ENCODE measurements at places on chromosomes 6 and 20.

GRCh38 chr6:48994811-48995210, 468.2 kb downstream of the MMUT start:
- DNase-seq = no peak

- no peak for DNase-seq
Observed at GRCh38 chr6:36954262-36954931, at the start of gene PI16. Gene PI16, plus strand, starts transcription at chr6:36954738. Its CDS starts 23 bp downstream, at chr6:36954761.

DNA sequence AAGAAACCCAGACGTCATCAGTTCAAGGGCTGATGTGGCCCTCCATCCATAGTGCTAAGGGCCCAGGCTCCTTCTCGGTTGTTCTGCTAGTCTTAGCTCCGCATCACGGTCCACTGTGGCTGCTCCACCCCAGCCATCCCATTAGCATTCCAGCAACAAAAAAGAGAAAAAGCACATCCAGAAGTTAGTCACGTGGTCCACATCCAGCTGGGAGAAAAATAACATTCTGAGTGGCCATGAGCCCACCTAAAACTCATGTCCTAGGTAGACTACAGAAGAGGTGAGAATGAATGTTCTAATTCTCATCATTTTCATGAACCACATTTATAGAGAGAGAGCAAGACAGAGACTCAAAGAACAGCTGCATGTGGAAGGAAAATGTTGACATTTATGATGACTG, 49.4 kb upstream of the TAB2 start:
- DNase-seq = no peak

DNA sequence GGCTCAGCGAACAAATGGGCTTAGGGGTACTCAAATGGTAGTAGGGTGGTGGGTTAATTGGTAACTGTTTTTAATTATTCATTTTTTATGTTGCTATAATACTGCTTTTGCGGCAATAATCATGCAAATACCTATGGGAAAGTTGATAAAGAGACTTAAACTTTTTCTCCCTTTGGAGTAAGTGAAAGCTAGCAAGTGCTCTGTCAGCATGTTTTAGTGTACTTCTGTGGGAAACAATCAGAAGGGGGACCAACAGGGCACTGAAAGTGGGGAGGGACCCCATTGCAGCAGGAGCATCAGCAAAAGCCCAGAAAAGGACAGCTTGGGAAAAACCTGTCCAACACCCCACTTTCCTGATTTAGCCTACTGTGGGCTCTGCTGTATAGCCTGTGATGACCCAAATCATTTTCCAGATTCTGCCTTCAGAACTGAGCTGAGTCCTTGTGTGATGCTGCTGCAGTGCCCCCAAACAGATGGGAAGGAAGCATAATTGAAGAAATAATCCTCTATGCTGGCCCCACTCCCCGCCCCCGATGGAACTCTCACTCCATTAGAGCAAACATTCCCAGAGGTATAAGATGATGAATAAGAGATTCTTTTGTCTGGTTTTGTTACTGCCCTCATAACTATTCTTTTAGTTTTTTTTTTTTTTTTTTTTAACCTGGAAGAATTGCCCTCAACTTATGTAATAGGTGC, 322.8 kb downstream of the CD83 start:
- DNase-seq = no peak

DNA sequence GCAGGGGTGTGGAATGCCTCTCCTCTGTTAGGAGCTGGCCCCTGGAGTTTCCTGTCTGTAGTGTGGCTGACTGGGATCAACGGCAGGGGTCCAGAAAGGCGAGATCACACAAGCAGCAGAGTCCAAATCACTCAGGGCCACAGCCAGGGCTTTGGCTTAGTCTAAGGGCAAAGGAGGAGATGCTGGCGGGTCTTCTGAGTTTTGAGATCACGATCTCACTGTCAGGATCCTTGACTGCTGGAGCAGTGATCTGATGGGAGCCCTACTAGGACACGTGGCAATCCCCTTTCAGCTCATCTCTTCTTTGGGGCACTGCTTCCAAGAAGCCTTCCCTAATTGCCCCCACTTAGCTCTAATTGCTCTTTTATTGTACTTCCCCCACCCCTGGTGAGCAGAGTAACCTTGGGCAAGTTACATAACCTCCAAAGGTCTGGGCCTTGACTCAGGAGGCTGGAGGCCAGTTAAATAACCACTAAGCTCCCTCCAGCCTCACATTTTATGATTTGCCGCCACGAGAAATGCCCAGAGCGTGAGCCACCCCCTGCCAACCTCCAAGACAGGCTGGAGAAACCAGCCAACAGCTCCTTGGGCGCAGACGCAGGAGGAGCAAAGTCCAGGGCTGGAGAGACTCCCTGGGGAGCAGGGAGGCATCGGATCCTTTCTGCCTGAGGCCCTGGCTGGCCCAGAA, 12.0 kb downstream of the KCNK5 start:
- DNase-seq = no peak

- no peak for DNase-seq
Observed at GRCh38 chr20:60935971-60936370, 316.1 kb upstream of the CDH4 start.

DNA sequence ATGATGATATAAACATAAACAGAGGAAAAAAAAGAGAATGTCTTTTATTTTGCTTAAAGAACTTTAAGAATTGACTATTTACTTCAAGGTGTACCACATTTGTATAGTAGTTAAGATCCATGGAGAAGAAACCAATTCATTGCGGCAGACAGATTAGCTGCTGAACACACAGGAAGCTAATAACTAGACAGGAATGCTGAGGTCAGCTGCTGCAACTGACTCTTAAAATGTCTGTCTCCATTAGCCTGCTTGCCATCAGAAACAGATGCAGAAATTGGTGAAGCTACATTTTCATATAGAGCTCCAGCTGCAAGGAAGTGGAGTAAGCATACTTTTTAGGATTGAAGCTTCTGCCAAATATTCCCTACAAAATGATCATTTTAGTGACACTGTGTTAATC, 939.5 kb downstream of the EPHA7 start:
- no peak for DNase-seq

DNA sequence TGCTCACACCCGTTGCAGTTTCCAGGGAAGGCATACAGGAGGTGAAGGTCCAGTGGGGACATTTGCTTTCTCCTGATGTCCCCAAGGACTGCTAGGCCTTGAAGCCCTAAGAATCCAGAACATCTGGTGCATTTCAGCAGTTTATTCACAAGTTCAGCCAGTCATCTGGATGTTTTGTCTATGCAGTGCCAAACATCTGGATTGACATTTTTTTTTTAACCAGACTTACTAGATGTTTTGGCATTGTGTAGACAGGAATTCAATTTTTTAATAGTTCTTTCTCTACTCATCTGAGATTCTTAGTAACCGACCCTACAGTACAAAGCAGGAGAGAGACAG, 256.2 kb downstream of the CLIC5 start:
- no peak for DNase-seq

GRCh38 chr20:38715646-38716045, 8.6 kb upstream of the SLC32A1 start:
- no peak for DNase-seq

- no peak for DNase-seq
Observed at GRCh38 chr6:38143191-38144150, 323.9 kb downstream of the ZFAND3 start.

- DNase-seq = no peak
Observed at GRCh38 chr20:36893801-36894200, 17.9 kb downstream of the TLDC2 start.

DNA sequence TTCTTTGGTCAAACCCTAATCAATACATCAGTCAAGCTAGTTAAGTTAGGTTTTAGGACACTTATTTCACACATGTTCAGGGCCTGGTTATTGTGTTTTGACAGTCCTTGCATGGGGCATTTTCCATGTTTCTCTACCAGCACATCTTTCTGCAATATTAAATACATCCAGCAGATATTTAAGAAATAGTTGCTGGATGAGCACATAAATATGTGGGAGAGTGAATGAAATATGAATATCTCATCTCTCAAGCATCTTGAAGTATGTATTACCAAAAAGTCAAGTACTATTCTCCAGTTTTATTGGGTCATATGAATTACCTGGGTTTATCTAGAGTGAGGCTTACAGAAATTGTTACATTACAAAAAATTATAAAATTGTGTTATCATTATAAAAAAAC, 621.9 kb upstream of the GJE1 start:
- no peak for DNase-seq

DNA sequence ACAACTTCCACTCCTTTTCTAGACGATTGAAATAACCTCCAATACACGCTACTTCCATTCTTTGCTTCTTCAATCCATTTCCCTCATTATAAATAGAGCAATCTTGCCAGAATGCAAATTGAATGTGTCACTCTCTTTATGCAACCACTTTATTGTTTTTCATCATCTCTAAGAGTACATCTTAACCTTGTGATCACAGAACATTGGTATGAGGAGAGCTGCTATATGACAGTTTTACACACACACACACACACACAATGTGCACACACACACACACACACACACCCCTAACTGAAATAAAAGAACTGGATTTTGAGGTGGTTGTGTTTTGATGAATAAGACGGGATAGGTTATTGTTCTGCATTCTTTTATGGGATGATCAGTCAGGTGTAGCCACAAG, 187.0 kb downstream of the HDGFL1 start:
- DNase-seq = no peak

- no peak for DNase-seq
Observed at GRCh38 chr6:139248911-139249310, 42.9 kb downstream of the TXLNB start.

GRCh38 chr6:120938164-120938875, 396.0 kb downstream of the TBC1D32 start:
- DNase-seq = no peak

- no peak for DNase-seq
Observed at GRCh38 chr6:44942201-44942600, 385.9 kb upstream of the RUNX2 start.

DNA sequence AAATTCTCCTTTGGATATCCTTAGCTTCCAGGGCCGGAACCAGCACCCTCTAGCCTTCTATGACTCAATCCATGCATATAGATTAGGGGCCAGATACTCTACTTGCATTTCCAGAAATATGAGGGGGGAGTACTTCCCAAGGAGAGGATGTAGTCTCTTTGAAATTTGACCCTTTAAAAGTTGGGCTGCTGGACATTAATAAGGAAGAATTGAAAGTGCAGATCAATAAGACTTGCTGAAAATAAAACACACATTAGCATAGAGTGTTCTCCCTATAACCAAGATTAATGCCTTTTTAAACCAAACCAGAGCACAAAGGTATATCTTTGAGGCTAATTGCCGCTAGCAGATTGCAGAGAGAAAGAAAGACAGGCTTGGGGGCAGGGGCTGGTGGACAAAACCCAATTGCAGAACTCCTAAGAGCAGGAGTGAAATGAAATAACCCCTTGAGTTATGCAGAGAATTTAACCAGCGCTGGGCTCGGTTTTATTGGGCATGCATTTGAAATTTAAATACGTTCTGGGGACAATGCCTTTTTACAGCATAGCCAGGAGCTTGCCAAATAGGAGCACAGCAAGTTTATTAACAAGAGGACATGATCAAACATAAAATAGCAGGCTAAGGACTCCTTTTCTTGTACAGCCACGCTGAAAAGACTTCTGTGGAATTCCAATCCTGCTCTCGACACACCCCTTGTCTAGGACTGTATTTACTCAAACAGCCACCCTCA, 108.2 kb upstream of the SALL4 start:
- no peak for DNase-seq

- no peak for DNase-seq
Observed at GRCh38 chr20:46507760-46508407, 5.5 kb downstream of the ZNF334 start.

DNA sequence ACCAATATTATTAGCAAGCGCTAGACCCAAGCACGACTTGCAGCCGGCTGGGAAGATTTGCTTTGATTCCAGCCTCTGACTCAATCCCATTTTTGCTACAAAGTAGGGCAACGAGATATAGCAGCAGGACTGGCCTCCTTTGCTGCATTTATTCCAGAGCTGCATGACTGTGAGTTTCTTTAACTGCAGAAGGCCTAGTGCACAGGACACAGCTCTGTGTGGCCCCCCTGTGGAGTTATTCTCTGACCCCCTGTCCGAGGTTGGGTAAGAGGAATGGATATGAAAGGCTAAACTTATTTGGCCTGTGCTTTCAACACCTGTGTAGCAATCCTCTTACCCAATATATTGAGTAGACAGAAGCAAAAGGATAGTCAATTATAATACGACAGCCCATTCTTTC, 133.3 kb upstream of the SPTLC3 start:
- no peak for DNase-seq

DNA sequence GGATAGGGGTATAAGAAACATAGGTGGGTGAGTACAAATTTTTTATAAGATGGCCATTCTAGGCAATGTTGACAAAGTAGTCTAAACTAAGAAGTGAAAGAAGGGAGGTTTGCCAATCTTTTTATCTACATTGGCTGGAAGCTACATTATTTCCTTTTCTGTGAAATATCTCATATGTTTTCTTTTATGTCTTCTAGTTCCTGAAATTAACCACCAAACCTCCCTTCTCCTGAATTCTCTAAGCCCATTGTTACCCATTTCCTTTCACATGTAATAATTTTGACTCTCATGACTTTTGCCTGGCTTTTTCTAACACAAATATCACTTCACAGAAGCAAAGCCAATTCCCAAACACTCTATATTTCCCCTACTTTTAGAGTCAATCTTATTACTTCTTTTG, 496.2 kb upstream of the JAG1 start:
- DNase-seq = no peak

DNA sequence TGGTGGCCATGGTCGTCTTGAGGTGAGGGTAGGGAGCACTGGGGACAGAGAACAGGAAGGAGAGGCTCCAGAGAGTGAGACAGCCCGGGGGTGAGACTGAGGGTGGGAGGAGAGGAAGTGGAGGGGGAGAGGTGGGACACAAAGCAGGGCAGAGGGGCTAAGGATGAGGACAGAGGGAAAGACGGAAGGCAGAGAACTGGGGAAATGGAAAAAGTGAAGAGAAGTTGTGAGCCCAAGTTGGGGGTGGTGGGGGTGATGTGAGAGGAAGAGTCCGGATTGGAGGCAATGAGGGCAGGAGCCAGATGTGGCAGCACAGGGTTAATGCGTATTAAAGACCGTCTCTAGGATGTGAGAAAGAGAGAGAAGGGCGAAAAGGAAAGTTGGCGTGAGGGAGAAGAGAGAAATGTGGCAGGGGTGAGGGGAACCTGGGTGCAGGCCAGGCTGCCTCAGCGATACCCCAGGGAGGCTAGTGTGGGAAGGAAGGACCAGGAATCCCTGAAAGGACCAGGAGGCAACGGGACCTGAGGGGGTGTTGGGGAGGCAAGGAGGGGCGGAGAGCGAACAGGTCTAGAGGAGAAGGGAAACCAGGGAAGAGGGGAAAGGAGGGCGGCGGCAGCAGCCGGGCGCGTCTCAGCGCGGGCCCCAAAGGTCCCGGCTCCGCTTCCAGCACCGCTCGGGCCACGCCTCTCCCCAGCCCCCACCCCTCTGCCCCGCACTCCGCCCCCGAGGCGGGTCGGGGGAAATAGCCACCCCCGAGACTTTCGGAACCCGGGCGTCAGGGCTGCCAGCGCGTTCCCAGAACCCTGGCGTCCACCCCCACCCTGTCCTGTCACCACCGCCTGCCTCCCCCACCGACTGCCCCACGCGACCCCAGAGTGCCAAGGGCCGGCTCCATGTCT, at the start of gene PPP1R18:
Gene PPP1R18, minus strand, starts transcription at position 637 of the 899 bp plus-strand sequence. Its CDS starts 627 bp downstream, at position 10.
- DNase-seq = peak; percentile 69

- no peak for DNase-seq
Observed at GRCh38 chr6:150905769-150906168, 40.3 kb downstream of the MTHFD1L start.
